ENCODE measurements at places on chromosomes 1 and 21.

- no peak for DNase-seq
Measured at GRCh38 chr1:46406881-46407608, 12.9 kb downstream of the FAAH start.

DNA sequence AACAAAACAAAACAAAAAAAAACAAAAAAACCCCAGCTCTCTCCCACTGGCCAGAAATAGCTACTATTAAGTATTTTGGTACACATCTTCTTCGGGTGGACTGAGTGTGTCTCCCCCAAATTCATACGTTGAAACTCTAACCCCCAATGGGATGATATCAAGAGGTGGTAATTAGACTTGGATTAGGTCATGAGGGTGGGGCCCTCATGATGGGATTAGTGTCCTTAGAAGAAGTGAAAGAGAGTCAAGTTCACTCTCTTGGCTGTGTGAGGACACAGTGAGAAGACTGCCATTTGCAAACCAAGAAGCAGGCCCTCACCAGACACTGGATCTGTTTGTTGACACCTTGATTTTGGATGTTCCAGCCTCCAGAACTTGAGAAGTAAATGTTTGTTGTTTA is 116.9 kb downstream of the NOS1AP start:
- no peak for DNase-seq

GRCh38 chr1:225769687-225770086 is 7.9 kb upstream of the SRP9 start:
- DNase-seq, result no peak

GRCh38 chr1:79386730-79387129 is 380.2 kb upstream of the ADGRL4 start:
- no peak for DNase-seq

GRCh38 chr1:151585622-151586021 is 26.2 kb upstream of the SNX27 start:
- DNase-seq, result no peak

DNA sequence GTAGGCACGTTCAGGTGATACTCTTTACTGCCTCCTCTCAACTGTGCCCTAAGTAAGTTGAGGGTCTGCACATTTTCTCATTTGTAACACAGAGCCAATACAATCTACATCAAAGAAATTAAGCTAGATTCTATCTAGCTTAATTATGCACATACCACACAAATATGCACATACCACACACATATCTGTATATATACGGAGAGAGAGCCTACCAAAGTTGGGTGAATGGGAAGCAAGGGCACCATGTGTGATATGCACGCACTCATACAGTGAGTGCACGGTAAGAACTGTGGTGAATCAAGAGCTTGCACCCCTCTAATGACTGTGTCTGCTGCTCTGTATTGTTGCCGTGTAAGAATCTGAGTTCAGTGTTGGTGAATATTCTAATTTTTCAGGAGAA is 314.9 kb downstream of the ZNF326 start:
- DNase-seq, result no peak

- no peak for DNase-seq
Measured at GRCh38 chr1:65054481-65054880, 88.1 kb upstream of the JAK1 start.

DNA sequence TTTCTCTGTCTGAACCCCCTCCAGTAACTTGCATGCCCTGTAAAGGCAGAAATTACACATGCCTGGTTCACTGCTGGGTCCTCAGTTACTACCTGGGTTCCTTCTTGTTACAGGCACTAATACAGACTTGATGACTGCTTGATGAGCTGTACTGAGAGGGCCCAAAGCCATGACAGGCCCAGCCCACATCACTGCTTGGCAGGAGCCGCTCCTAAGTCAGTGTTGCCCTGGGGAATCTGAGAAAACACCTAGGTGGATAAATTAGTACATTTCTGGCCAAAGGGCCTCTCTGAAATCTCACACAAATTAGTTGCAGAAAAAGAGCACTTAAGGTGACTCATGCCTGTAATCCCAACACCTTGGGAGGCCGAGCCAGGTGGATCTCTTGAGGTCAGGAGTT is 37.8 kb upstream of the IRF2BP2 start:
- DNase-seq, result no peak

GRCh38 chr1:227411066-227411465 is 92.8 kb upstream of the CDC42BPA start:
- no peak for DNase-seq

DNA sequence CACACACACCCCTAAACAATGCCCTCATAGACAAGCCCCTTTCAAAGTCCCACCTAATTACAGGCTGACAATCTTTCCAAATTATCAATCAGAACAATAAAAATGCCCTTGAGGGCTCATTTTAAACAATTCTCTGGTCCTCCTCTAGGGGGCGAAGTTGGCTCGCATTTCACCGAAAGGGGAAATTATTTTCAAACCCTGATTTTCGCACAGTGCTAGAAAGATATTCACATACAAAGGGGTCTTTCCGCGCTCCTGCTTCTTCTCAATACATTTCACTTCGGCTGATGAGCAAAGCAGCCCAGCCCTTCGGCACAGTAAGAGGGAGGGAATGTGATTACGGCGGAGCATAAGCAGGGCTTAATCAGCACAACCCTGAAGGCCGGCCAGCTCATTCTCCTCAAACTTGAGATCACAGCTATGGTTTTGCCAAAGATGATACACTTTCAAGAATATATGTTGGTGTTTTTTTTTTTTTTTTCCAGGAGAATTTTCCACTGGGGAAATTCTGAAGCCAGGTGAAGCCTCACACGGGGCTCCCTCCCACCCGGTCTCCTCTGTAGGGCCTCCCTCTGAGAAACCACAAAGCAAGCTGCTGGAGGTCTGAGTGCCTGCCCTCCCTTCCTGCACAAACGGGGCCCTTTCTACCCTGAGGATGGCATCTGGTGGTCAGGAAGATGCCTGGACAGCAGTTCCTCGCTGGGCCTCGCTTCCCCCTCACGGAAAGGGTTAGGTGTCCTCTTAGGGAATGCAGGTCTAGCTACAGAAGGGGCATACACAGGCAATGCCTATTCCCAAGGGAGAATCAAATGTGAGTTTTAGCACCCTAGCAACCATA is 66.9 kb downstream of the GNG12 start:
- DNase-seq, result peak; percentile 18

GRCh38 chr1:246725191-246725590 is 982 bp downstream of the SCCPDH start:
- DNase-seq, result no peak

GRCh38 chr1:158013840-158014730 is 20.6 kb downstream of the KIRREL1 start:
- DNase-seq, result no peak

DNA sequence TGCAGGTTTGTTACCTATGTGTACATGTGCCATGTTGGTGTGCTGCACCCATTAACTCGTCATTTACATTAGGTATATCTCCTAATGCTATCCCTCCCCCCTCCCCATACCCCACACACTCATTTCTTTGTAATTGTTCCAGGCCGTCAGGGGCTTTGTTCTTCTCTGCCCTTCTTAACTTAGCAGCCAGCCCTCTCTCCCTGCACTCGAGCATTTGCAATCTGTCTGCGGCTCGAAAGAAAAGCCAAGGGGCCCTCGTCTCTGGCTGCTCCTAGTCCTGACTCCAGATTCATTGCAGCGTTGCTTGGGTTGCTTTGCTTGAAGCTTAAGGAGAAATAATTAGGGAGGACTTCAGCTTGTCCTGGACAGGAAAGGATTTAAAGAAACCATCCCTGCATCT is 85.7 kb downstream of the ATP1A1 start:
- DNase-seq, result no peak

DNA sequence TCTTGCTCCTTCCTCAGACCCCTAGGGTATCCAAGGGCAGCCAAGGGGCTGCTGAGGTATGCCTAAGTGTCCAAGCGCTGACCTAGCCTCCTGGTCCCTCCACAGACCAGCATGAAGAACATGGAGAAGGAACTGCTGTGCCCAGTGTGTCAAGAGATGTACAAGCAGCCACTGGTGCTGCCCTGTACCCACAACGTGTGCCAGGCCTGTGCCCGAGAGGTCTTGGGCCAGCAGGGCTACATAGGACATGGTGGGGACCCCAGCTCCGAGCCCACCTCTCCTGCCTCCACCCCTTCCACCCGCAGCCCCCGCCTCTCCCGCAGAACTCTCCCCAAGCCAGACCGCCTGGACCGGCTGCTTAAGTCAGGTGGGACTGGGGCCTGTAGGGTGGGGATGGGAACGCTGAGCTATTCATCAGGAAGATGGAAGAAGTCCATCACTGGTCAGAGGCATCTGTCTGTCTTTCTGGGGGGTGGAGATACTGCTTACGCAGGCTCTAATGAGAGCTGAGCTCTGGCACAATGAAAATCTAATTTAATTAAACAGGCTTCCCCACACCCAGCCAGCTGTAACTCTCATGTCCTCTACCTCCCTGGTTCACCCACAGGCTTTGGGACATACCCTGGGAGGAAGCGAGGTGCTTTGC is 1.8 kb downstream of the TRIM46 start:
- DNase-seq, result no peak

- no peak for DNase-seq
Measured at GRCh38 chr1:61247051-61247825, 164.9 kb downstream of the NFIA start.

GRCh38 chr1:47378147-47378546 is 37.9 kb upstream of the FOXE3 start:
- DNase-seq, result no peak

DNA sequence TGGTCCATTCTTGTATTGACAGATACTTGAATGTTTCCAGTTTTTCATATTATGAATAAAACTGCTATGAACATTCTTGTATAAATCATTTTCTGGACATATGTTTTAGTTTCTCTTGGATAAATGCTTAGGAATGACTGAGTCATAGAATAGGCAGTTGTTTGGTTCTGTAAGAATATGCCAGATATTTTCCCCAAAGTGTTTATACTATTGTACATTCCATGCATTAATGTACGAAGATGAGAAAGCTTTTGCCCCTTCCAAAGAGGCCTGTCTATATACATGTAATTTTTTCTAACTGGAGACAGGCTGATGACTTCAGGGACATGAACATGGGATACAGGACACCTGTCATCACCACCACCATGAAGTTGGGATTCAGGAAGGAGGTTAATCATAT is 11.3 kb downstream of the NBPF3 start:
- DNase-seq, result no peak

- no peak for DNase-seq
Measured at GRCh38 chr1:178258536-178258935, 164.6 kb downstream of the RASAL2 start.

DNA sequence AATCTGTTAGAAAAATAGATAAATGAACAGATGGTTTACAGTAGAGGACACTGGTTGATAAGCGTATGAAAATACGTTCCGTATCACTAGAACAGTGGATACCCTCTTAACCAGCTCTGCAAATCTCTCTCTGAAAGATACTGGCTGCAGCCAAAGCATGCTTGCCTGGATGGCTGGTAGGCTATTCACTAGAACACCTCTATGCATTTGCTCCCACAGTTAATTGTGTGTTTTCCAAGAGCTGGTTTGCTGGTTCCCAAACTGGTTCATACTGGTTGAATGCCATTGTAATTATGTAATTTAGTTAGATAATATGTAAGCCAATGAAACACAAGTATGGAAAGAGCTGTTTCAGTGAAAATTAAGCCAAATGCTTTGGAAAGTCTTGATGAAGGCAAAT is 126.6 kb downstream of the C1orf21 start:
- no peak for DNase-seq

- DNase-seq, result no peak
Measured at GRCh38 chr21:43354666-43355065, 72.3 kb downstream of the SIK1 start.

DNA sequence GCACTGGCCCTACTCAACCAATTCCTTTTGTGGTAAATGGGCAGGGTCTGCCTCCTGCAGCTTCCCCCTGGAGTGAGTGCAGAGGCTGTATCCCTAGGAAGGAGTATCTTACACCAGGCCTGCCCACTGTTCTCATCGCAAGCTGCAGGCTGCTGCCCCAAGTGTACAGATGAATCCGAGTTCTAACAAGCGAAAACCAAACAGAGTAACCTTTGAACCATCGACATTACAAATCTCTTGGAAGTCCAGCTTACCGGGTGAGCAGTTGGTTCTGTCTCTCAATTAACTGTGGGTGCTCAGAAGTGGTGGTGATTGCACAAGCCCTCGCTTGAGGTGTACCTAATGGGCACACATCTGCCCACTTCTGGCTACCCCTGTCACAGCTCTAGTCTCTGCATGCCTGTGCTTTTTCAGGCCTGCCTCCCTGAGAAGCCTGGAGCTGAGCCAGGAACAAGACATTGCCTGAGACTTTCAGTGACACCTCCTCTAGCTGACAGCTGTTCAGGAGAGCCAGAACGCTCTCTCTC is 22.7 kb downstream of the INAVA start:
- no peak for DNase-seq

Measured in GOT3 (cell line).